Caco-2 (cell line): ENCODE measurements at places on chromosomes 7 and 10. TPM values are rescaled to one million over a fixed set of nuclear protein-coding genes. Genes with fewer than 3 reads are reported as not detected.
A peak's percentile ranks its signal among the peaks of the same experiment; 100 is the strongest.

DNA sequence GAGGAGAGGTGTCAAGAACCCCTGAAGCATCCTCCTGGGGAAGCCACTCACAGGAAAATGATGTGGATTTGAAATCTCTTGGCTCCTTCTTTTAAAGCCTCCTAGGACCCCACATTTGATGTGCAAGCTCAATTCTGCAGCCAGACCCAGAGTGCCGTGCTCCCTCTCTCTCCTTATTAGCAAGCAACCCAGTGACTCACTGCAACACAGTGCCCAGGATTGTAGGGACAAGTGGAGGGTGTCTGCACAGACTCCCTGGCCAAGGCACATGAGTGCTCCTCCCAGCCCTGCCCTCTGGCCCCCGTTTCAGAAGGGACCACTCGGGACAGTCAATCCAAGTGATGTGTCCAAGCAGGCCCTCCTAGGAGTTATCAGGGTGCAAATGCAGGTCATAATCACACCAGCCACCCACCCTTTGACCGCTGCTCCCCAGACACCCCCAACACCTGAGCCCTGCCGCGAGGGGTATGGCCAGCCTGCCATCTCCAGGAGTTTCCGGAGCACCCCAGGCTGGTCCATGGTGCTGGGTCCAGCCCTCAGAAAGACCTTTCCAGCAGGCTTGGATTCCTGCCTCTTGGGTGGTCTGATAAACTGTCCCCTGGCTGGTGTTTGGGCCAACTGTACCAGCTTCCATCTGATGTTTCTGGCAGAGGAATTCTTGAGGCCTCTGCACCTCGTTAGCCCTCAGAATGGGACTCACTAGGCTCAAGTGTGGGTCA is 54.5 kb upstream of the CXCL12 start:
- no peaks in the 10 kb centered on the region for H3K27me3 ChIP-seq
- H3K36me3 ChIP-seq, result no peaks in the 10 kb centered on the region
- no peak for DNase-seq
- H3K4me3 ChIP-seq, result no peak overlapping the region
- H3K27ac ChIP-seq, result no peak overlapping the region

- no peaks in the 10 kb centered on the region for H3K4me1 ChIP-seq
- no peak overlapping the region for H3K27ac ChIP-seq
- H3K36me3 ChIP-seq, result no peaks in the 10 kb centered on the region
- H3K27me3 ChIP-seq, result no peaks in the 10 kb centered on the region; the same call in none of the 2 replicates
- DNase-seq, result no peak
Measured at GRCh38 chr10:133614830-133615580, 11.6 kb downstream of the FRG2B start.

DNA sequence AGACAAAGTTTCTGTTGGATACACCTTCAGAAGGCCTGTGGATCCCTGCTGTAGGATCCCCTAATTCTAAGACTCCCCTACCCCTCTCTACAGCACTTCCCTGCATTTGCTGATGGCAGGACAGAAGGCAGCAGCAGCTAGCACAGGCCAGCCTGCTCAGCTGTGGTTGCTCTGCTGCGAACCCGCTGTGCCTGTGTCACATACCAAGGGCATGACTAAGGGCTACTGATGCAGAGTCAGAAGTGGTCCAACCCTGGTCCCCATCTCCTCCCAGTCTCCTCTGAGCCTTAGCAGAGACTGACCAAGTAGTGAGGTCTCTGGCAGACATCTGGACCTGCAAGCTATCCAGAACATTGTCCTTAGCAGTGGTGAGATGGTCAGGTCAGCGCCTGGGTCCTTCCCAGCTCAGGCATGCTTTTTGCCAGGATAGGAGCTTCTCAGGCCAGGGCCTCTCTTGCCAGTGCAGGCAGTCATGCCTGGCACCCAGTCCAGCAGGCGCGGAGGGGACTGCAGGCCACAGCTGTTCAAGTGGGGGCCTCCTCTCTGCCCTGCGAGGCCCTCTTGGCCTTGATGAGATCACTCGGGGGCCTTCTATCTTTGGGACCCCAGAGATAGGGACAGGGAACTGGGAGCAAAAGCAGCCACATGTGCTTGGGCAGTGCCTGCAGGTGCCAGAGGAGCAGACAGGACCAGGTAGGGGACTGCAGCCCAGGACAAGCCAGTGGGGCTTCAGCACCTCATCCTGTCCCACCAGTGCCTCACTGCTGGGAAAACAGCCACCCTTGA is 146.4 kb downstream of the ZNF248 start:
- no peak overlapping the region for H3K4me3 ChIP-seq
- no peaks in the 10 kb centered on the region for H3K36me3 ChIP-seq
- no peak for DNase-seq
- no peaks in the 10 kb centered on the region for H3K27me3 ChIP-seq

DNA sequence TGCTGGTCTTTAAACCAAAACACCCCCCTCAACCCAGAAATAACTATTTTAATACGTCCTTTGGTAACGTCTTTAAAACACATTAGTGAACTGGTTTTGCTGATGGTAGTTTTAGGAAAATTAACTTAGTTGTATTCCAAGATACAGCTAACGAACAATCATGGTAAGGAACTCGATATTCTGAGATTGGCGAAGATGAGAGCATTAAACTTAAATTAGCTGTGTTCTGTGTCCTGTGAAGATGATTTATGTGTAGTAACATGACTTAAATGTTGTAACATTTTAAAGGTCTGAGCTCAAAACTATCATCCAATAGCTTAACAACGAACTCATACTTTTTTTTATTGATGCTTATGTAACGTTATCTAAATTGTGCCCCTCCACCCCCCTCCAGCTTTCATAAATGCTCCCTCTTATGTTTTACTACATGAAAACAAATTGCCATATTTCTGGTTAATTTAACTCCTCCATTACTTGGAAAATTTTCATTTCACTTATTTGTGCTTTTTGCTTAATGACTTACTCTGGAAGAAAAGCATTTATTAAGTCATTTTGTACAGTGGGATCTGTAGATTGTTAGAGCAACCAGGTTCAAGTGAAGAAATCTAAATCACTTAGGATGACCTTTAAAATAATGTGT is 1.7 kb downstream of the SDK1 start:
- no peak overlapping the region for H3K27ac ChIP-seq
- peak overlapping the region; percentile 55 for H3K4me3 ChIP-seq
- H3K27me3 ChIP-seq, result no peaks in the 10 kb centered on the region; the same call in 1 of the 2 replicates
- no peaks in the 10 kb centered on the region for H3K36me3 ChIP-seq
- no peaks in the 10 kb centered on the region for H3K4me1 ChIP-seq

GRCh38 chr10:44307691-44308090 is 77.2 kb downstream of the CXCL12 start:
- H3K27me3 ChIP-seq, result no peaks in the 10 kb centered on the region
- no peak overlapping the region for H3K4me3 ChIP-seq
- no peaks in the 10 kb centered on the region for H3K36me3 ChIP-seq
- H3K4me1 ChIP-seq, result no peaks in the 10 kb centered on the region
- no peak overlapping the region for H3K27ac ChIP-seq
- no peak for DNase-seq

DNA sequence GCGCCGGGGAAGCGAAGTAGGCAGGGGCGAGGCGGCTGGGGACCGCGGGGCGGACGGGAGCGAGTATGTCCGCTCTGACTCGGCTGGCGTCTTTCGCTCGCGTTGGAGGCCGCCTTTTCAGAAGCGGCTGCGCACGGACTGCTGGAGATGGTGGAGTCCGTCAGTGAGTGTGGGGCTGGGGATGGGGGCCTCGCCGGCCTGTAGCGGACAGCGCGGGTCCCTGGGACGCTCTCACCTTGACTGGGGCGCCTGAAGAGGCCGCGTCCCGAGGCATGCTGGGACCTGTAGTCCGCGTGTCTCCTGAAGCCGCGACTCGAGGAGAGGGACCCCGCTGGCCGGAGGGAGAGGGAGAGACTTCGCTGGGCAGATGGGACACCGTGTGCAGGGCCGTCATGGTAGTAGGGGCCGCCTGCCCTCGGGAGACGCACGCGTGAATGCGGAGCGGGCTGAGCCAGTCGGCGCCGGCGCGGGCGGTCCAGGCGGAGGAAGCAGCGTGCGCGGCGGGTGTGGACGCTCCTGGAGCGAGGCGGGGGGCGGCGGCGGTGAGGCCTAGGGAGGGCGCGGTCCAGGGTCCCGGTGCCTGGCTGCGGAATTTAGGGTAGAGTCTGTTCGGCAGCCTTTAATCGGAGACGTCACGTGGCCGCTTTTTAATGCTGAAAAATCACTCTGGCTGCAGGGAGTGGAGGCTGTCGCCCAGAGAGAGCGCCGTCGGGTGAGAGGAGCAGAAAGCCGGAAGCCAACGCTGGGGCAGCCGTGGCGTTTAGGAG is at the start of gene NDUFB2:
TSS of gene NDUFB2 (plus strand) at position 29 of the 767 bp plus-strand sequence. CDS start at position 66, 37 bp downstream.
- H3K27ac ChIP-seq, result peak within 1 kb of the TSS; percentile 94
- H3K27me3 ChIP-seq, result no peaks in the 10 kb centered on the region
- peak; percentile 93 for DNase-seq
- H3K4me3 ChIP-seq, result peak within 1 kb of the TSS; percentile 87

- DNase-seq, result no peak
- H3K27ac ChIP-seq, result no peak overlapping the region
- H3K4me3 ChIP-seq, result no peak overlapping the region
- H3K36me3 ChIP-seq, result no peaks in the 10 kb centered on the region
Measured at GRCh38 chr10:70510453-70510852, 31.9 kb downstream of the PALD1 start.

DNA sequence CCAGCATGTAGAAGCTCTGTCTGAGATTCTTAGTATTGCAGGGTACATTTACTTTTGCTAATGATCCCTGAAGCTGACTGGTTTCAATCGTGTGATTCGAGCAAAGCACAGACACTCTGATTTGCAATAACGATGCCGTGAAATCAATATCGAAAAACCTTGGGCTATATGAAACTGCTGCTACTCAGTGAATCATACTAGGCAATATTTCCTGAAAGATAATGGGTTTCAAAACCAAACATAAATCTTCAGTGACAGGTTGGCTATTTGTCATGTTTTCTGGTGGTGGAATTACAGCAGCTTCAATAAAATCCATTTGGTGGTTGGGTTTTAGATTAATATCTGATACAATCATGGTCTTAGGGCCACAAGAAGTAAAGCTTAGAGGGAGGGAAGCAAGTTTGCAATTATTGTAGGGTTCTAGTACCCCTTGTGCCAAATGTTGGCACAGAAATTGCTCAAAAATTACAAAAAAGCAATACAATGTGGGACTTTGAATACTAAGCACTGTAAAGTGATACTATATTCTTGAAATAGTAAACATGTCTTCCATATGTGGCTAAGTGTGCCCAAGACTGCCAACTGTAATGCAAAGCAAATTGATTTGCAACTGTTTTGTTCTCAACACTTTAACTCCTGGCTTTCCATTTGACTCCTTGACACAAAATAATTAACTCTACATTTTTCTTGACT is 112.4 kb upstream of the JAZF1 start:
- H3K36me3 ChIP-seq, result no peaks in the 10 kb centered on the region
- no peak for DNase-seq
- no peak overlapping the region for H3K4me3 ChIP-seq
- H3K27ac ChIP-seq, result no peak overlapping the region

GRCh38 chr7:158842486-158842885 is 13.2 kb upstream of the ESYT2 start:
- no peaks in the 10 kb centered on the region for H3K27me3 ChIP-seq
- DNase-seq, result no peak
- no peaks in the 10 kb centered on the region for H3K36me3 ChIP-seq
- no peaks in the 10 kb centered on the region for H3K4me1 ChIP-seq

DNA sequence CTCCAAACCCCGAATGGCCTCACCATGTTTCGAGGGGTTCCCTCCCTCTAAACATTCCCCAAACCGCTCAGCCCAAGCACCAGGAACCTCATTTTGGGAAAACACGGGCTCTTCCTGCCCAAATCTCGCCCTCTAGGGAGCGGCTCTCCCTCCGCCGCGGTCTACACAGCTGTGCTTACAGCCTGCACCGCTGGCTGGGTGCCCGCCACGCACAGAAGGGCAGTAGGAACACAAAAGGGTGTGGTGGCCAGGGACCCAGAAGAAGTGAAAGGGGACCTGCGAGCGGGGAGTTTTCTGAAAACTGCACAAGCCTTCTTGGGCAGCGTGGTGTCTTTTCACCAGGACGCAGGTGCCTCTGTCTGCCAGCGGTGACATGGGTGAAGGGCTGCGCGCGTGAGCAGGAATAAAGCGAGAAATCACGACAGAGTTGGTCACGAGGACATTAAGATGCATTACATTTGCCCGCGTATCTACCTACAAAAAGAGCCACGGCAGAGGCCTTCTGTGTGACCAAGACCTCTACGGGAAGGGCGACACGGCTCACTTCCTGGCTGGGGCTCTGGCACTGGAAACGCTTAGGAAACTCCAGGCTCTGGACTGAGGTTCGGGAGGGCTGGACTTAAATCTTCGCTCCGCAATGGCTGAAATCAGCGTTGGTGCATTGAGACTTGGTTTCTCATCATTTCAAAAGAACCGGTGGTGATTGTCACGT is 171.7 kb downstream of the LSM5 start:
- no peaks in the 10 kb centered on the region for H3K4me1 ChIP-seq
- H3K27ac ChIP-seq, result no peak overlapping the region
- no peaks in the 10 kb centered on the region for H3K36me3 ChIP-seq
- DNase-seq, result no peak
- H3K4me3 ChIP-seq, result no peak overlapping the region

DNA sequence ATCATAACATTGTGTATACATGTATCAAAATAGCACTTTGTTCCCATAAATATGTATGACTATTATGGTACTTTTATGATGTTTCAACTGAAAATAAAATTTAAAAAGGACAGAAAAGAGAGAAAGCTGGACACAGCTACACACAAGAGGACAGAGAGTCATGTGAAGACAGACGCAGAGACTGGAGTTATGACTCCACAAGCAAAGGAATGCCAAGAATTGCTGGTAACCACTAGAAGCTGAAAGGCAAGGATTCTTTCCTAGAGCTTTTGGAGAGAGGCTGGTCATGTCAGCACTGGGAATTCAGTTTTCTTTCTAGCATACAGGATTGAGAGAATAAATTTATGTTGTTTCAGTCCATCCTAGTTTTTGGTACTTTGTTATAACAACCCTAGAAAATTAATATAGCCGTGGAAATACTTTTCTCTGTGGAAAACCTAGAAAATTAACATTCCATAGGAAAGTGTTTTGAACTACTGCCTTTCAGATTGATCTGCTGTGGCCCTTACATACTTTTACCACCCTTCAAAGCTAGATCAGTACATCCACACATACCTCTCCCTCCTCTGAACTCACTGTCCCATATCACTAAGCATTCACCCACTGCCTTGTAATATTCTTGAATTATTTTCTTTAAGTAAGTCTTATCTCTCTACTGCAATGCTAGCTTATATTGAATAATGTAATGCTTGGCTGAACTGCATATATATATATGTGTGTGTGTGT is 575.3 kb downstream of the IPMK start:
- peak; percentile 47 for DNase-seq
- no peaks in the 10 kb centered on the region for H3K36me3 ChIP-seq
- H3K4me3 ChIP-seq, result no peak overlapping the region
- no peaks in the 10 kb centered on the region for H3K27me3 ChIP-seq

DNA sequence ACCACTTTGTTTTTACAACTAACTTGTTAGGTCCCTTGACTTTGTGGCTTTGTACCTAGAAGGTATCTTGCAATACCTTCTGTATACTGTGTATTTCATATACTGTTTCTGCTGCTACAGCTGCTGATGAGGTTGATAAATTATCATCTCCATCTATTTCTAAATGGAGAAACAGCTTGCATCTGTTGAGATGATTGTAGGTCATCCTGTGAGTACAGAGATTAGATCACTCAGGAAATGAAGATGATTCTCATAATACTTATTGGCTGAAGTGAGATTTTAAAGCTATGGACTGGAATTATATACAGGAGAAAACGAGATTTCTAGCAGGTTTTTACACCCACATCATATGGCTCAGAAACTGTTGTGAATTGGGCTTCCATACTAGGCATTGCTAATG is 280.5 kb downstream of the KCND2 start:
- no peak overlapping the region for H3K4me3 ChIP-seq
- no peak overlapping the region for H3K27ac ChIP-seq
- H3K4me1 ChIP-seq, result no peaks in the 10 kb centered on the region
- no peak for DNase-seq
- no peaks in the 10 kb centered on the region for H3K27me3 ChIP-seq
- no peaks in the 10 kb centered on the region for H3K36me3 ChIP-seq

The SPDYE6 gene
- total RNA-seq, result not detected in 2 replicates

The HOXA1 gene
- 18.5 and 18.8 TPM in 2 replicates for total RNA-seq

The LLCFC1 gene
- total RNA-seq, result not detected in 2 replicates

The ATG9B gene
- 4.3 and 4.8 TPM in 2 replicates for total RNA-seq

The IDI2 gene
- total RNA-seq, result not detected in 2 replicates
